T-helper 2 cell (primary cell): ENCODE measurements at places on chromosomes 1 and 21.

- no peak for DNase-seq
These were observed 13.1 kb downstream of the GBP1 start for GRCh38 chr1:89051955-89052312.

DNA sequence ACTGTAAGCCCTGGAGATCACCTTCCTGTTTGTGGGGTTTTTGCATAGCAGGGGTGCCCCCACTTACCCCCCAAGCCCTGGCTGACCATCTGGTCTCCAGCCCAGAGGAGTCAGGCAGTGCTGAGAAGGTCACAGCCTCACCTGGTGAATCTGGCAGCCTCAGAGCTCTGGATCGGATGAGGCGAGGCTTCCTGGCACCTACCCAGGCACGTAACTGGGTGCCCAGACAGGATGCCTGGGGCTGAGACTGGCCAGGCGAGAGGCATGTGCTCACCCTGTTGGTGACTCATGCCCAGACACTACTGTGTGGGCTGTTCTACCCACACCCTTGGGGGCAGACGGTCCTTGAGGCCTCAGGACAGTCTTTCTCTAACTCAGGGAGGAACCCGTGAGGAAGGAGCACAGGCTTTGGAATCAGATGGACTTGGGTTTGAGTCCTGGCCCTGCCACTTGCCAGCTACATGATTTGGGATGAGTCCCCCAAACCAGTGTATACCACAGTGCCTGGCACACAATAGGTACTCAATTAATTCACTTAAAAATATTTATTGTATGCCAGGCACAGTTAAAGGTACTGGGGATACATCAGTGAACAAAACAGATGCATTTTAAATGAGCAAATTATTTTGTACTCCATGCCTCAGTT lies 15.1 kb upstream of the PADI3 start:
- DNase-seq: no peak

DNA sequence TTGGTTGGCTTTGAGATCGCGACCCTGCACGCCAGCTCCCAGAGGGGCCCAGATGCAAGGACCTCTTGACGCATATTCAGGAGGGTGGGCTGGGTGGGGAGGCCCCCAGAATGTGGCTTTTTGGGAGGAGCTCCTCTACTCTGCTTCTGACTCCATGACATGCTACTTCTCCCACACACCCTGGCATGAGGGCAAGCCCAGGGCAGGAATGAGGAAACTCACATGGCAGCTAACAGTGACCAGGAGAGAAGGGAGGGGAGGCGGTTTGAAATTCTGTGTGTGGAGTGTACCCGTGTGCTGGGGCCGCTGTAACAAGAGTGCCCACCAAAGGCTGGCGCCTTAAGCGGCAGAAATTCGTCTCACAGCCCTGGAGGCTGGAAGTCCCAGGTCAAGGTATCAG lies 61.3 kb upstream of the GPR153 start:
- DNase-seq: no peak

DNA sequence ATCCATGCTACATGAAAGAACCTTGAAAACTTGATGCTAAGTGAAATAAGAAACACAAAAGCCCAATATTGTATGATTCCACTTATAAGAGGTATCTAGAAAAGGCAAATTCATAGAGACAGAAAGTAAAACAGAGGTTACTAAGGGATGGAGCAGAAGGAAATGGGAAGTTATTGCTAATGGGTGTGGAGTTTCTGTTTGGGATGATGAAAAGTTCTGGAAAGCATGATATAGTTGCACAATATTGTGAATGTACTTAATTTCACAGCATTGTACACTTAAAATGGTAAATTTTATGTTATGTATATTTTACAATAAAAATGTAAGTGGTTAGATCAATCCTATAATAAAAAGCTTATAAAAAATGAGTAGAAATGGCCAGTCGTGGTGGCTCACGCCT lies 1.6 kb upstream of the NECAP2 start:
- DNase-seq: no peak

GRCh38 chr1:24278726-24279125 lies 40.4 kb upstream of the GRHL3 start:
- DNase-seq: no peak

GRCh38 chr1:203907901-203908300 lies 46.5 kb downstream of the SNRPE start:
- DNase-seq: no peak

- no peak for DNase-seq
These were observed 643.0 kb downstream of the KIF26B start for GRCh38 chr1:245797592-245798348.

- DNase-seq: no peak
These were observed 162.5 kb upstream of the SGIP1 start for GRCh38 chr1:66371233-66372005.

DNA sequence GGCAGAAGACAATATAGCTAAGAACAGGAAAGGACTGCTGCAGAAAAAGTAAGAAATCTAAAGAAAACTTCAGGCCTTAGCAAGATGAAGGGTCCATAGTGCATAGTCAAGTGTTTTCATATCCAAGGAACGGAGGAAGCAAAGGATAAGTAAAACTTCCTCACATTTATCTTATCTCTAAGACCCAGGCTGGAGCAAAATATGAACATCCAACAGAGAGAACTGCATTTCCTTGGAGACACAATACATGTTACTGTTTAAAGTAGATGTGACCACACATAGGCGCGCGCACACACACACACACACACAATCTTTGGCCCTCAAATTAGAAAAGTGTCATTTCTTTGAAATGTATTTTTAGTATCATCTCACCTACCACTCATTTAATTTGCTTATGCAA lies 66.7 kb downstream of the TTLL7 start:
- no peak for DNase-seq

DNA sequence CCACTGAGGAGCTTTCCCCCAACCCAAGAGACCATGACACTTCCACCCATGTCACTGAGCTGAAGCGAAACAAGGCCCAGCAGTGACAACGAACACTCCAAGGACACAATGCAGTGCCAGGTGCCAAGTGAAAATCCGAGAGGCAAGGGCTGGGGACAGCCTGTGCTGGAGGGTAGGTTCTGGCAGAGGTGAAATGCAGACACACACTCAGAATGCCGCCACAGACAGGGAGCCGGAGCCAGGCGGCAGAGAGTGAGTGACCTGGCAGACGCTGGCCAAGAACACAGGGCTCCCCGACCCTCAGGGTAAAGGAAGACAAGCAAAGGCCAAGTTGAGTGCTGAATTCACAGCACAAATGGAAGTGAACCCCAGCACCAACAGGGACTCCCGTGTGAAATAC lies 78.9 kb downstream of the CD46 start:
- DNase-seq: no peak

DNA sequence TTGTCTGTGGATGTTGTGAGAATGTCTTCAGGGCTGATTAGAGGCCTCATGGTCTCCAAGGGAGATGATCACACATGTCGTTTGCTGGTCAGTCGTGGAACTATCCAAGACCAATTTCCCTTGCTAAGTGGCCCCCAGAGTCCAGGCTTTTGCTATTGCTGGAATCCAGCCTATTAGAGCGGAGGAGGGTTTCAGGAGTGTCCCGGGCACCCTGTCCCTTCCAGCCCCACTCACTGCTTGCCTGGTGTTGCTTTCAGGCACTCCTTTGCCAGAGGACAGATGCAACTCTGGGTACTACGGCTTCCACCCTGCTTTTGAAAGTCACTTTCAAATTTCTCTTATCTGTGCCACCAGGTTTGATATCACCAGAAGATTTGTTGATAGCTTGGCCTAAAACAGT lies 149.1 kb downstream of the NOS1AP start:
- no peak for DNase-seq

- DNase-seq: no peak
These were observed 142.7 kb upstream of the SERTAD4 start for GRCh38 chr1:210089855-210090254.

GRCh38 chr1:235958021-235958420 lies 91.3 kb upstream of the LYST start:
- DNase-seq: no peak

- DNase-seq: no peak
These were observed 45.8 kb upstream of the HMGB4 start for GRCh38 chr1:33818071-33818470.

- no peak for DNase-seq
These were observed 20.8 kb upstream of the COG2 start for GRCh38 chr1:230621324-230622030.

DNA sequence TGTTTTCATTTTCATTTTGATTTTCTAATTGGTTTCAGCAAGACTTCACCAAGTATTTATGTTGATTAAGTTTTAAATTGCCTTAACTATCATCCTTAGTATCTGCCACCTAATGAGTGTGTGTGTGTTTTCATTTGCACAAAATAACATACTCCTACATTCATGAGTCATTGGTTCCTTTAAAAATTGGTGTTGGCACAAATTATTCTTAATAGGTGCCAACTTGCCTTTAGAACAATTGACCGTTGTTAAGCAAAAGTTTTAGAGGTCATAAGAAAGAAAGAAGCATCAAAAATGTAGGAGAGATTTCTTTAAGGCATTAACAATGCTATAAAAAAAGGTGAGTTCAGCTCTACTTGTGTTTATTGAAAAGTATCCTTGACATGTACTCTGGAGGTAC lies 77.5 kb downstream of the FNBP1L start:
- DNase-seq: no peak

GRCh38 chr21:29219165-29219770 lies 79.5 kb upstream of the BACH1 start:
- no peak for DNase-seq

DNA sequence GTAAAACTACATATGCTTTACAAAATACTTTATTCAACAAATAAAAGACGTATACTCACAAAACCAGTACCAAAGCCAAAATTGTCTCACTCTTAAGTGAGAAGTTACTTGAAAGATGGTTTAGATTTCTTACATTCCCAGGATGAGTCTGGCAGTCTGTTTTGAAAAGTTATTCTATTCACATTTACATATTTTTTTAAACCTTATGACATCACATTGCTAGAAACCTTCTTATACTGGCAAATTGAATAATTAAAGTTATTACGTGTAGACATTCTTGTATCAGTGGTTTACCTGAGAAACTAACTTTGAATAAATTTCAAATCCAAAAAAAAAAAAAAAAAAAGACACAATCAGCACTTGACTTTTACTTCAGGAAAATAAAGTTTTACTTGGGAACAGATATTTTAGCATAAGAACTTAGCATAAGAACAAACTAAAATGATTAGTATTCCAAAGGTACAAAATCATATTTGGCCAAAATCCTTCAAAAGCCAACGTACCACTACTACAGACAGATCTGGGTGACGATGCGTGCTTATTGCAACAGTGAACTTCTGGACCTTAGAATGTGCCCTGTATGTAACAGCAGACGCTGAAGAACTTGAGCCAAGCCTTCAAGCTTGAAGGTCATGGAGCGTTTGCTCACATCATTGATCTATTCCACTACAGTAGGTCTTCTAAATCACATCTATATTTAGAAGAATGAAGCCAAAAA lies 2.5 kb downstream of the CDC42BPA start:
- no peak for DNase-seq

GRCh38 chr1:235858766-235859165 lies 7.9 kb downstream of the LYST start:
- no peak for DNase-seq

DNA sequence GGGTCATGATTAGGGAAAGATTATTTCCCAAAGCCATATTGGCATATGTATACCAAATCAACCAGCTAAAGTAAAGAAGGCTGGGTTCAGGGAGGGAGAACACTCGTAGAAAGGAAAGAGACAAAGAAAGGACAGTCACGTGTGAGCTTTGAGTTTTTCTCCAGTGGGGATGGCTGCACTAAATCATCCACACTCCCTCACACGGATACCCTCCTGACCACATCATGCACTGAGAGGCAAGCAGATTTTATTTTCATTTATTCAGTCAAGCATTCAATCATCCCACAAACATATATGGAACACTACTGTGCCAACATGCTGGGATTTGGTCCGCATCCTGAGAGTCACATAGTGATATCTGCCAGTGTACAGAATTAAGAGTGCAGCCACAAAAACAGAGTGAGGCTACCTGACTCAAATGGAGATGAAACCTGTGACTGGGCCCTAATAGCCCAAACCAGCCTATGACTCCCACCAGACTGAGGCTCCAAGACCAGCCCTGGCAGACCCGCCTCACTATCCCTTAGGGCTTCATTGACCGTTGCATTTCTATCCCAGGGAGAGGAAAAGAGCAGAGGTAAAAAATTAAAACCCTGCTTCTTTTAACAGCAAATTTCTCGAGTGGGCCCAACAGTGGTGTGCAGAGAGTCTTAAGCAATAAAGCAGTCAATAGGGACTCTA lies 155.9 kb downstream of the BARHL2 start:
- no peak for DNase-seq

DNA sequence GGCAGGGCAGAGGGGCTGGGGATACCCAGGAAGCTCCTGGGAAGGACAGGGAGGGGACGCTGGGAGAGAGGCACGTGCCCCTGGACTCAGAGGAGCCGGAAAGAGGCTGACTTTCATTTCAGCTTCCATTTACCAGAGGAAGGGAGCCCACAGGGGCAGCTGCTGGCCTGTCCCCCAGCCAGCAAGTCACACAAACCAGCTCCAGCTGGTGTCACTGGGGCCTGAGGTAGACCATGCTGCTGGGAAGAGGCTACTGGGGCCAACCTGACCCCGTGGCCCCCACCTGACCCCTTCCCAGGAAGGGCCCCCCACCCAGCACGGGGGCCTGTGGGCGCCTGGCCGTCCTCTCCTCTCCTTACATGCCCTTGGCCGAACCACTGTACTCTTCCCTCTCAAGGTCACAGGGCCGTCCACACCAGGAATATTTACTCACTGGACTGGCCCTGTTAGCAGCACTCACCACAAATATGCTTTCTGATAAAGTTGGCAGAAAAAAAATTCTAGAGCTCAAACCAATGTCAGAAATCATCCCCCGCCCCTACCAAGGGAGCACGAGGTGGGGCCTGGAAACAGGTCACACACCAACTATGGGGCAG lies 110.5 kb downstream of the CASZ1 start:
- no peak for DNase-seq

- DNase-seq: no peak
These were observed 511 bp downstream of the NDC1 start for GRCh38 chr1:53837646-53837923.

DNA sequence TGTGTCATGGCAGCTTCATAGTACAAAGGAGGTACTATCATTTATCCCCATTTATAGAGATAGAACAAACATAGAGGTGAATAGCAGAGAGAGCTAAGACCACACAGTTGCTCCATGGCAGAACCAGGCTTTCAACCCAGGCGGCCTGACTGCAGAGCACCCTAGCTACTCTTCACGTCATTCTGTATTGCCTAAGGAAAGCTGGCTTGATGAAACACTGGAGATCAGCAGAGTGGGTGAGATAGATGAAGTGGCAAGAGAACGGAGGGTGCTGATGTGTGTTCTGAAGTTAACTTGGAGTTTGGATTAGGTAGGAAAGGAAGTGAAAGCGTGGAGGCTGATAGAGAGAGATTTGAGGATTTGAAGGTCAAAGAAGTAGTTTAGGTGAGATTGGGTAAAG lies 47.9 kb upstream of the RWDD3 start:
- DNase-seq: no peak

- DNase-seq: peak; percentile 20
These were observed 30.3 kb upstream of the CBR3 start for GRCh38 chr21:36104317-36105300.

DNA sequence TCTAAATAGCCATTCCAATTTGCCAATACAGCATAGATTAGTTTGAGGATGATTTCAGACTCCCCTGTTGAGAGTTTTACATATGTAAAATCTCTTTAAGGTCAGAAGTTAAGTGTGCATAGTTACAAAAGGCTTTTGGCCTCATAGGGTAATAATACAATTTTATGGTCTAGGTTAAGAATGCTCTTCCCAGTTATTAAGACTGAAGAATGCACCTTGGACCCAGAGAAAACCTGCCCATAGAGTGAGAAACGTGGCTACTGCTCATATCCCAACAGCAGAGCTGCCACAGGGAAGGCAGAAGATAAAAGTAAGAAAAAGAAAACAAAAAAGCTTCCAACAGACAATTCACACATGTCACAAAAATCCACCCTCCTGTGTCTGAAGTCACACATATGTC lies 255.9 kb downstream of the LMO4 start:
- no peak for DNase-seq

GRCh38 chr1:163771637-163772036 lies 449.9 kb downstream of the NUF2 start:
- DNase-seq: no peak
